Caco-2 (cell line): ENCODE measurements at places on chromosomes 11 and 22. TPM values are rescaled to one million over a fixed set of nuclear protein-coding genes. Genes with fewer than 3 reads are reported as not detected.

DNA sequence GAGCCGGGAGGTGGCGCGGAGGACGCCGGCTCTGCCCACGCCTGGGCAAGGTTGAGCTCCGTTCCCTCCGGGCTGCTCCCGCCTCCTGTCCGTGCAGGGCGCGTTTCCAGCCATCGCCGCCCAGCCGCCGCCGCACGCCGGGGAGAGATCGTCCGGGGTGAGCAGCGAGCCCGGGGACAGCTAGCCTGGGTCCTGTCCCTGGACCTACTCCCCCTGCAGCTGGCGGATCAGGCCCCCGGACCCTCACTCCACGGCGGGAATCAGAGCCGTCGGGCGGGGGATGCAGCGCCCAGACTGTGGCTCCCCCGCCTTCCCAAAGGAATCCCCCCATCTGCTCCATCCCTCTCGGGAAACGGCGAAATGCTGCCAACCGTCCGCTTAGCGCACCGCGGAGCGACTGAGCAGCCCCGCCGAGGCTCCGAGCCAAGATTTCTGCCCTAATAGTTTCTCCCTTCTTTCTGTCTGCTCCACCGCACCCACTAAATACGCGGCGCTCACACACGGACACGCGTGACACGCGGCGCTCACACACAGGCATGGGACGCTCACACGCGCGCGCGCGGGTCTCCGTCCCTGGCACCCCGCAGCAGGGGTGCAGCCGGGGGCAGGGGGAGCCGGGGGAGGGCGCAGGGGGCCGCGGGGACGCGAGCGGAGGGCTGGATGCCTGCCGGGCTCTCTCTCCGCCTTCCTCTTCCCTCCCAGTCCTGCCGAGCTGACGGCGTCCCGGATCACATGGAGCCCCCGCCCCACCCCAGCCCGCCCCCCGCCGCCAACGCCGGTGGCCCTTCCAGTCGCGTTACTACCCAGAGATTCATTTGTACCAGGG is at the start of gene KCNJ5:
KCNJ5 (plus strand) TSS at position 814 of the 826 bp plus-strand sequence. CDS start 19,918 bp downstream, outside the sequence.
- H3K4me3 ChIP-seq, result peak within 1 kb of the TSS; percentile 36
- no peak within 1 kb of the TSS for H3K27ac ChIP-seq
- no peak for DNase-seq
- no peaks in the 10 kb centered on the region for H3K36me3 ChIP-seq
- H3K4me1 ChIP-seq, result peaks cover 10% of the 10 kb centered on the region

FAM180B gene
- not detected in 2 replicates for total RNA-seq

GRCh38 chr11:60842668-60843600 is 1.0 kb downstream of the CCDC86 start:
- H3K27ac ChIP-seq, result peak overlapping the region; percentile 71
- DNase-seq, result no peak
- peak overlapping the region; percentile 94 for H3K4me3 ChIP-seq
- H3K4me1 ChIP-seq, result peaks cover 16% of the 10 kb centered on the region

CLCF1 gene
- 4.5 and 5.8 TPM in 2 replicates for total RNA-seq

MFRP gene
- total RNA-seq, result not detected in 2 replicates
